ENCODE measurements at places on chromosomes 4 and X.

- DNase-seq: no peak
Measured at GRCh38 chr4:95087657-95088455, 330.1 kb downstream of the BMPR1B start.

- no peak for DNase-seq
Measured at GRCh38 chr4:43244688-43245382, 352.3 kb downstream of the GRXCR1 start.

GRCh38 chr4:40976343-40976742 lies 226.6 kb downstream of the NSUN7 start:
- DNase-seq: no peak

DNA sequence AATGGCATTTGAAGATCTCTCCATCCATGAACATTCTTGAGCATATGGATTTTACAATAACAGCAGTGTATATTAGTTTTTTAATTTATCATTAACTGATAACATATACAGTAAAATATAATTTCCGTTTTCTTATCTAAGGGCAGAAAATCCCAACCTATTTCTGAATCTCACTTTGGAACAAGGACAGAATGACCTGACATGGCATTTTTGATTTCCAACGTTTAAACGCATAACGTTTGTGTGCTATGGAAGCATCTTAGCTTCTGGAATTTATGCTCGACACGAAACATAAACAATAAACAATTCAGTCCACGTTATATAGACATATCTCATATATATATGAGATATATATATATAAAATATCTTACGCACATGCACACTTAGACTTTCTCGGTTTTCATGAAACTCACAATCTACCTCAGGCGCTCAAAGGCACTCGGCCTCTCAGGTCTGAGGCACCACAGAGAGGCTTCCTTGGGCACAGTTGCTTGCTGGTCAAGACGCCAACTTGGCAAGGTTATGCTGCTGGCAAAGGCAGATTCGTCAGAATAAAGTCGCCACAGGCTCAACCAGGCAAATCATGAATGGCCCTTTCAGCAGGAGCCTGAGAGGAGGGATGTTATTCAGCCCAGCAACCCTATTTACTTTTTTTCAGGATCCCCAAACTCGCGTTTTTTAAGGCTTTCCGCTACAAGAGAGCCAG lies 1.0 kb upstream of the UGT8 start:
- no peak for DNase-seq

DNA sequence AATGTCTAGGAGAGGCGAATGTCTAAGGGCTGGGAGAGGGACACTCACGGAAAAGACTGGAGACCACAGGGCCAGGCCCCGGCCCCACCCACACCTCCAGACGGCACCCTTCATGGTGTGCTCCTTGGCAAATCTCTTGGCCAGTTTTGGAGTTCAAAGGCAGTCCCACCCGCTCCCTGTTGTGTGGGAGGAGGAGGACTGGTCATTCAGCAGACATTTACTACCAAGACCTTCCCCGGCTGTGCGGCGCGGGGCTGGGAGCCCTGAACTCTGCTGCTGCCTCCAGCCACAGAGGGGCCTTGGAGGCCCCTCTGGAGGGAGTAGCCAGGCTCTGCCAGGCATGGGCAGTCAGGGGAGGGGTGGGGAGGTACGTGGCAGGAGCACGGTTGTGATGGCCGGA lies 8.7 kb upstream of the TBC1D14 start:
- DNase-seq: no peak
